ENCODE measurements at places on chromosomes 7 and 10. TPM values are rescaled to one million over a fixed set of nuclear protein-coding genes. Genes with fewer than 3 reads are reported as not detected.

DNA sequence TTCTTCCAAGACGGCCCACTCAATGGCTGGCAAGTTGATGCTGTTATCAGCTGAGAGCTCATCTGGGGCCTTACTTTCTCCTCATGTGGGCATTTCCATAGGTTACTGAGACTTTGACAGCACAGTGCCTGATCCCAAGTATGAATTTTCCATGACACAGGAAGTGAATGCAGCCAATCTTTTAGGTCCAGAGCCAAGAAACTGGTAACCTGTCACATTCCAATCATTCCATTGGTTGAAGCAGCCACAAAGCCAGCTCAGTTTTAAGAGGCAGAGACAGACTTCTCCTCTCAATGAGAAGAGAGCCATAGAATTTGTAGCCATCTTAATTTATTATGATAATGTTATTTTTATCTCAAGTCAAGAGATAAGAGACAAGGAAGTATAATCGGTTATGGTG is 775.5 kb downstream of the CNTNAP2 start:
- DNase-seq: no peak

- no peak for DNase-seq
Observed at GRCh38 chr7:30254248-30254647, 30.1 kb upstream of the ZNRF2 start.

DNA sequence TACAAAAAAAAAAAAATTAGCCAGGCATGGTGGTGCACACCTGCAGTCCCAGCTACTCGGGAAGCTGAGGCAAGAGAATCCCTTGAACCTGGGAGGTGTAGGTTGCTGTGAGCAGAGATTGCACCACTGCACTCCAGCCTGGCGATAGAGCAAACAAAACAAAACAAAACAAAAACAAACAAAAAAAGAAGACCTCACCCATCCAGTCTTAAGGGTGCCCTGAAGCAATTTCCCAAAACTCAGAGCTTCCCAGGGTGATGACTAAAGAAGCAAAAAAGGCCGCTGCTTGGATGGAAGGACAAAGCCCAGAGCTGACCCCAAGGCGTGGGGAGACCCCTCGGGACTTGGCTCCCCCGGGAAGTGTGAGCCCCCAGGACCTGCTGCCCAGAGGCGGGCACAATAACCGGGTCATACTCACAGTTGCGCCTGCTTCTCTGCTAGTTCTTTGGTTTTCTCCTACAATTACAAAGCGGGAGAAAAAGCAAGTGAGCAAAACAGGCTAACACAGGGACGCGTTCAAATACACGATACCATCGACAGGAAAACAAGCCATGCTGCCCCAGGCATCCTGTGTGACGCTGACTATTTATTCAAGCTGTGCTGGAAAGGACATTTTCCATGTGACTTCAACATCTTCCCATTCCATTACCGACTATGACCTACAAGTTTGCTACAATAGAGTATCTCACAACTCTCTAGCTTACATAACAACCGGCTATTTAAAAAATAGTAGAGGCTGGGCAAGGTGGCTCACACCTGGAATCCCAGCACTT is 29.9 kb downstream of the PAPOLB start:
- DNase-seq: no peak

GRCh38 chr10:101829561-101830315 is 11.5 kb upstream of the OGA start:
- DNase-seq: no peak

GRCh38 chr7:17991866-17992648 is 35.6 kb downstream of the PRPS1L1 start:
- no peak for DNase-seq

DNA sequence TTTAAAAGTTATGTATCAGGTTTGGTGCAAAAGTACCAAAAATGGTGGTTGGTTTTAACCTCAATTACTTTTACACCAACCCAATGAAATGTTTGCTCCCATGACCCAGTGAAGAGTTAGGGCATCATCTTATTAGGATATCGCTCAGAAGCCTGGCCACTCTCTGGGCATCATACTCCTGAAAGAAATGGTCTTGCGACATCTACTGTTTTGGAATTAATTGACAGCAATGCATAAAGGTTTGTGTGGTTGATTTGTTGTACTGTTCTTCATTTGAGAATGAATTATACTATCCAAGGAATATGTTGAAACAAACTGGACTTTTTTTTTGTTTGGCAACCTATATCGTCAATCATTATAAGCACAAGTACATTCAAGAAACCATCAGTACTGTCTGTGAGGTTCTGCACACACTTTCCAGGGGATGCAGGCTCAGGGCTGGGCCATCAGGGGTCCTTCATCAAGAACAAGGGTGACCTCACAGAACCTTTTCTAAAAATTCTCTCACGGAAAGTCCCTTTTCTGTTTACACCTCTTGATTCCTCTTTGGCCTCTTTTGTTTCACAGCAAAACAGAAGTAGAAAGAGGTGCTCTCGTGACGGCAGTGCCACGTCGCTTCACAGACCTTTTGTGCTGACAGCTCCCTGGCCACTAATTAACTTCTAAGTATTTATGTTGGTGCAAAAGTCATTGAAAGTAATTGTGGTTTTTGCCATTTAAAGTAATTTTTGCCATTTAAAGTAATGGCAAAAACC is 117.2 kb upstream of the KLF6 start:
- no peak for DNase-seq

DNA sequence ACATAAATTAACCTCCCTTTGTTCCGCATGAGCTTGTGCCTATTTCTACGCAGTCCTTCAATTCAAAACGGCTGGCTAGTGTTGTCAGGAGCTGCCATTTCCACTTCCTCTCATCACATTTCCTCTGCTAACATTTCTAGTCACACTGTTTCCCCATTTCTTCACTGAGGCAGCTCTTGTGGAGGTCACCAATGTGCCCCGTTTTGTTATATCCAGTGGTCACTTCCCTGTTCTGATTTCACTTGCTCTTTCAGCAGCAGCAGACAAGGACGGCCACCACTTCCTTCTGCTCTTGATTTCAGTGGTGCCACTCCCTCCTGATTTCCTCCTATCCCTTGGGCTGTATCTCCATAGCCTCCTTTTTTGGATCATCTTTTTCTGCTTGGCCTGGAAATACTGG is 64.8 kb upstream of the SEC61G start:
- no peak for DNase-seq

DNA sequence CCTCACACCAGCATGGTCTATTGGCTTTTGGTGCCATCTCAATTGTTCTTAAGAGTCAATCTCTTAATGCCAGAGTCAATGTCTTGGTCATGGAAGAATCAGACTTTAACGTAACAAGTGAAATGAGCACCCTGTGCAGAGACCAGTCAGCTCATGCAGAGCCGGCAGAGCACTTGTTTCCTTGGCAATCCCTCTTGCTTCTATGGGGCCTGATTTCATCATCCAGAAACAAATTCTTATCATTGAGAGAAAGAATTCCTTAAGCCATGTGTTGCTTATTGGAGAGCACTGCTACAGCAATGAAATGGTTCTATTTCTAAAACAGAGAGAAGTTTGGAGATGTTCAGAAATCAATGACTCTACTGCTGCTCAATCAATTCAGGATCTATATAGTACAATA is 212.8 kb downstream of the IPMK start:
- no peak for DNase-seq

GRCh38 chr10:43596546-43596945 is 9.7 kb upstream of the ZNF485 start:
- DNase-seq: no peak

DNA sequence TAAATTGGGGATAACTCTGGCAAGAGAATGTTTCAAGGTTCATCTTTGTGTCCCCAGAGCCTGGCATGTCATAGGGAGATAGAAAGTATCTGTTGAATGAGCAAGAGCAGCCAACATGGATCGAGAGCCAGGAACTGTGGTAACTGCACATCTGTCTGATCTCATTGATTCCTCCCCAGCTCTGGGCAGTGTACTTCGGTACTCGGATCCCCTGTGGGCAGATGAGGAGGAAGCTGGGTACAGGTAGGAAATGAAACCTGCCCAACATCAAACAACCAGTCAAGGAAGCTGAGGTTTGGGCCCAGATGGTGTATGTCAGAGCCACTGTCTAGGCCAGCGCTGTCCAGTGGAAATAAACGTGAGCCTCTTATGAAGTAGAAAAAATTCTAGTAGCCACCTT is 76.4 kb downstream of the GRK5 start:
- DNase-seq: no peak

The LIPM gene
- polyA plus RNA-seq: not detected

The C10orf67 gene
- 0.06 TPM for polyA plus RNA-seq

The FEZF1 gene
- polyA plus RNA-seq: not detected

The DGKB gene
- not detected for polyA plus RNA-seq

The SAMD9L gene
- 0.70 TPM for polyA plus RNA-seq

The GPR15LG gene
- not detected for polyA plus RNA-seq

All from A549 (cell line).